IMR-90 (cell line): ENCODE measurements at places on chromosomes 7 and 10.

DNA sequence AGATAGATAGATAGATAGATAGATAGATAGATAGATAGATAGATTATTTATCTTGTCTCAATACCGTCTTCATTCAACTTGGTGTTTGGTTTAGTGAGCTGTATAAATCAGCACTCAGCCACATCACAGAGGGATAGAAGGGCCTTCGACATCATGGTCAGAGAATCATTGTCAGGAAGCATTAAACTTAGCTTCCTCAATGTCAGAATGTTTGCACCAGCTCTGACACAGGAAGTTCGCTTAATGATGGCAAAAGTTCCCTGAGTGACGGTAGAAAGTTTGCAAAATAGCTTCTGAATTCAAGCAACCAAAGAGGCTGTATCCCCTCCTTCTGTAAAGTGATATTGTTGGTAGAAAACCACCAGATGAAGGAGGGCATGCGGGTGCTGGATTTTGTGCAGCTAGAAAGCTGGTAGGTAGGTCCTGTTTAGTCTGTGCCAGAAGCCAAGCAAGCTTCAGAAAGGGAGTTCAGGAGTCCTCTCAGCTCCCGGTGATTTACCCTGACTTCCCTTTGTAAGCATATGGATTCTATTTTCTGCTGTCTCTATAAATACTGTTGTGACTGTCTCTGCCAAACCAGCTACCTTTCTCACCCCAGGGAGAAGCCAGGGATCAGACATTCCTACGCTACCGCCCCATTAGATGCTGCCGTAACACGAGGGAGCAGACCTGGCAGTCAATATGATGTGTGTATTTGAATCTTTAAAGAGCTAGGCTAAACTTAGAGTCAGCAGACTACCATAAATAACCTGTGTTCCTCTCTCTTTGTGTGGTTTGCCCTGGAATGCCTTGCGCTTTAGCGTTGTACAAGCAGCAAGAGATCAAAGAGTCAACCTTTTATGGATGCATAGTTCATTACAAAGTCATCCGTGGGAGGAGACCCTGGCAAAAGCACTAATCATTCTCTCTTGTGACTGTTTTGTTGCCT, 200.5 kb upstream of the KIAA1217 start:
- DNase-seq = no peak

- DNase-seq = peak; percentile 59
These were observed 9.7 kb upstream of the BICC1 start for GRCh38 chr10:58502956-58503355.

- no peak for DNase-seq
These were observed 18.4 kb upstream of the CALN1 start for GRCh38 chr7:72430531-72430930.

- DNase-seq = peak; percentile 90
These were observed 500.4 kb downstream of the GFRA1 start for GRCh38 chr10:115772606-115773005.

GRCh38 chr7:159109653-159110035, 35.0 kb downstream of the VIPR2 start:
- DNase-seq = no peak

DNA sequence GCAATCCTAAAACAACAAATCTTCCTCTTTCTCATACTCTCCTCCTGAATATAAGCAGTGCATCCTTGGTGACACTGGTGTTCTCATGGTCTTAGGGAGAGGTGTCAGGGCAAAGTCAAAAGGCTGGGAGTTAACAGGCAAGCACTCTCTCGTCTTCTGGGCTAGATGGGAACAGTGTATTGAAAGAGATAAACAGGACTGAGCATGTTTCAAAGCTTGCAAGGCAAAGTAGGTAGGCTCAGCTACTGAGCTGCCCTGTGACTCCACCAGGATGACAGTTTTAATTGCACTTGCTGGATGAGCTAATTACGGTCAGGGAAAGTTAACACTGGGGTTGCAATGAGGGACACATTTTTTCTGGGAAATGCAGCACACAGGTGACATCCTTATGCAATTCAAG, 554.9 kb upstream of the NRP1 start:
- DNase-seq = no peak

GRCh38 chr7:138945154-138945553, 36.0 kb downstream of the KIAA1549 start:
- no peak for DNase-seq

DNA sequence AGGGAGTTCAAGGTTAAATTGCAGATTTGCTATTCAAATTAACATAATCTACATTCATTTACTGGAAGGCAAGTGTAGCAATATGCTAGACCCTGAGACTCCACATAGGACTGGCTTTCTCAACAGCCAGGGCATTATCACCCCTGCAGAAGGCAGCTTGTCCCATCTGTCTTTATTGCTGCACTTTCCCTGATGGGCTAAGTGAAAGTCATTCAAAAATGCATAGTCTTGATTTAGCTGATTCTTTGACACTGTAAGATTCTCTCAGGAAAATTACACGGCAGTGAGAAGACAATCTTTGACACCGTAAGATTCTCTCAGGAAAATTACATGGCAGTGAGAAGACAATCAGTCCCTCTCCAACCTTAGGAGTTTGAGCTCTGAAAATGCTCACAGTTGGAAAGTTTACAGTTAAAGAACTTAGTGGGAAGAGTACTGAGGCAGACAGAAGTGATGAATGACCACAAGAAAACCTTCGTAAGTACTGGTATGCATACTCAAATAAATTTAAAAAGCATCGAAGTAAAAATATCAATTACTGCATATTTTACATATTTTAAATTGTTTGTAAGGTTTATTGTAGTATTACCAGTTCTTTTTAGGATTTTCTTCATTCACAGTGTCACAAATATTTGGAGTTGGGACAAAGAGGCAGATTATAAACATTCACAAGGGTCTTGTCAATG, 88.9 kb downstream of the RAPGEF5 start:
- DNase-seq = no peak

DNA sequence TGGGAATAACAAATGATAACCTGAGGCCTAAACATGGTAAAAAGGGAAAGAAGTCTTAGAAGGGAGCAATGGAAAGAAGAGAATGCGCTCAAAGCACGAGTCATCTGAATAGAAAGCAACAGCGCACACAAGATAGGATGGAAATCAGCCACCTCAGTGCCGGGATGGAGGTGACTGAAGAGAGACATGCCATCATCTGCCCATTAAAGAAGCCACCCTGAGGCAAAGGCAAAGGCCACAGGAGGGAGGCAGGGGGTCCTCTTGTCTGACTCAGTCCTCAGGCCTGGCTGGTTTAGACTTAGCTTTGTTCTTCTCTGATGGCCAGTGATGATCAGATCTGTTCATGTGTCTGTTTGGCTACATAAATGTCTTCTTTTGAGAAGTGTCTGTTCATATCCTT, 180.6 kb downstream of the CHCHD3 start:
- DNase-seq = no peak
